Esophagus muscularis mucosa (tissue), 4 donors: ENCODE measurements at places on chromosomes 3 and 15.

GRCh38 chr3:148168347-148168746 is 529.4 kb upstream of the AGTR1 start:
- DNase-seq = no peak

GRCh38 chr3:72048873-72049272 is 263.9 kb upstream of the PROK2 start:
- DNase-seq = no peak

DNA sequence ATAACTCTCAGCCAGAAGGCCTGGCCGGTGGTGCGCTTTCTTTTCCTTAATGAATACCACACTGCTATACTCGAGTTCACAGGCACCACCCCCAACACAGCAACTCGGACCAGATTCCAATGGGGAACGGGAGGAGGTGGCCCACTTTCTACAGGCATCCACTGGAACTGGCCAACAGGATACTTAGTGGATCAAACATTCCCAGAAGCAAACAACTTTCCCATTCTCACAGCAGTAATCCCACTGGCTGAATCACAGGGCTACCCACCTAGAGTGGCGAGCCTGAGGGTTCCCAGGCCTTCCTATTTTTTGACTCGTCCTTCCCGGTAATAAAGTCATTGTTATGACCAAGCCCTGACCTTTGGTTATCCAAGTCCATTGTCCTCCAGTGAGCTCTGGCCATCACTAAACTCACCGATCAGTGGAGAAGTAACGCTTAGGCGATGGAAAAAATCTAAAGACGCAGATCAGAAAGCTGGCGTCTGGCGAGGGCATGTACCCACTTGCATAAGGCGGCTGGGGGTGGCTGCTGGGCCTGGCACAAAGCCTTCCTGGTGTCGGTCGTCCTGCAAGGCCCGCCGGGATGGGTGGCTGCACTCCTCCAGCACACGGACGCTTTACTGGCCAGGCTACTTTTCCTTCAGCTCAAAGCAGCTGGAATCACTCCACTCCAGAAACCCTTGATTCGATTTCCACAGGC is 1.2 kb downstream of the EOGT start:
- no peak for DNase-seq

- DNase-seq = no peak
Measured at GRCh38 chr3:189806171-189806951, 175.2 kb downstream of the TP63 start.

- no peak for DNase-seq
Measured at GRCh38 chr15:65646486-65646885, 24.7 kb downstream of the SLC24A1 start.
